ENCODE measurements at places on chromosomes 3 and 15.

DNA sequence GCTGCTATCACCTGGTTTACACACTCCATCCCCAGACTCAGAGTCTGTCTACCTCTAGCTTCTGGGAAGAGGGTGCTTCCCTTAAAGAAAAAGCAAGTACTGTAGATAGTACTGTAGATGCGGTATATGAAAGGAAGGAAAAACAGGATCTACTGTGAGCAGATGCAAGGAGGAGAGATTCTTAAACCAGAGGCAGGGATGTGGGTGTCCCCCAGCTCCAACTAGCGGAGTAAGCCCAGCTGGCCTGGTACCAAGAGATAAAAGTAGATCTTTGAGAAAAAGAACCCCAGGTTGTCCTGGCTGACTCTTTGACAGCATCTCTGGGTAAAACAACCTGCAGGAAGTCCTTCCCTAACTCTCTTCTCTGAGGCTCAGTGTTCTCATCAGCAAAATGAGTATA is 523.7 kb upstream of the PROK2 start:
- DNase-seq = no peak

DNA sequence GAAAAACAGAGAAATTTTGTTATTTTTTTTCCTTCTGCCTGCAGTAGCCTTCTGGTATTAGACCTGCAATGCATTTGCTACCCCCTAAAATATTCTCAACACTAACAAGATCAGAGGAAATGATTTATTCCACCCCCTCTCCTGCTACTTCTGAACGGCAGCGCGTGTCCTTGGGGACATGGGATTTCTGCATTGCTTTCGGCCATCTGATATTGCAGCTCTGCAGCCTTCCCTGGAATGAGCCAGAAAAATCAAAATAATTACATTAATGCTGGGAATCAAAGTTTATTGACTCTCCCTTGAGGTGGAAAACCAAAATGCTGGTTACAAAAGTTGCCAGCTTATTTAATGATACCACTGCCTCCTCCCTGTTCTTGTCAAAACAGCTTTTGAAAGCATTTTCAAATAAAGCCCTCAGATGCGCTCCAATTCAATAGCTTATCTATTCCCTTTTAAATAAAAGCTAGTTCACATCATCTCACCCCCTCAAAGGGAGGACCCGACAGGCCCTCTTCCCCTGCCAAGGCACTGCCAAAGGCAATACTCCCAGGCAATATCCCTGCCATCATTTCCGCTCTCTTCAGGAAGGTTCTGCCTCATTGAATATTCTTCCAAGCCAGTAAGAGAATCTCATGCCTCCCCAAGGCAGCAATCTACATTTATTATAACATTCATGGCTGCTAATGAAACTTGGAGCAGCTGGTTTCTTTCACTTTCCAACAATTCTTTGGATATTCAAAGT is 96.6 kb downstream of the FHIT start:
- no peak for DNase-seq

DNA sequence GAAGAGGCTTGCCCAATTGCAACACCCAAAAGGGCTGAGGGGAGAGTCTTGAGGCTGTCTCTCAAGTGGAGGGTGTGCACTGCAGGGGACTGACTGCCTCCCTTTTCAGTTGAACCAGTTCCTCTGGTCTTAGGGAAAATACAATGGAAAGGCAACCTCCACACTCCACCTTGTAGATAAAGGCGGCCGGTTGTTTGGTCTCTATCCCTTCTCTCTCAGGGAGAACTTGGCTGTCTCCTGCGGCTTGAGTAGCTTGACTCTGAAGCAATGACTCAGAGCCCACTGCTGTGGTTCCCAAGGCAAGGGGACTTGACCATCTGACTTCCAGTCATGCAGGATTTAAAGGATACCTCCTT is 143.2 kb upstream of the UMPS start:
- no peak for DNase-seq

- DNase-seq = no peak
Measured at GRCh38 chr15:64105113-64105704, 9.4 kb downstream of the SNX1 start.

DNA sequence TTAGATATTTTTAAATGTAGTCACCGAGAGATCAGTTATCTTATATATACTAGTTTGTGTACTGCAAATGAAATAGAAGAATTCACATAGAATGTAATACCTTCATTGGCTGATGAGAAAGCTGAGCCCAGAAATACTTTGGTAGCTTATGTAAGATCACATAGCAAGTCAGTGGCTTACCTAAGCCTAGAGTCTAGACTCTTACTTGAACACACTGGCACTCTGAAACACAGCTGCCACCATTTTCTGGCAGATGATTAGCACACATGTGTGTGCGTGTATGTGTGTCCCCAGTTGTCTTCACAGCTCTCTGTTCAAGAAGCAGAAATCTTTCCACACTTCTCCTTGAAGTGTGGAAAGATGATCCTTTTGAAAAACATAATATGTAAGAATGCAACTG is 124.3 kb downstream of the NEO1 start:
- DNase-seq = no peak

DNA sequence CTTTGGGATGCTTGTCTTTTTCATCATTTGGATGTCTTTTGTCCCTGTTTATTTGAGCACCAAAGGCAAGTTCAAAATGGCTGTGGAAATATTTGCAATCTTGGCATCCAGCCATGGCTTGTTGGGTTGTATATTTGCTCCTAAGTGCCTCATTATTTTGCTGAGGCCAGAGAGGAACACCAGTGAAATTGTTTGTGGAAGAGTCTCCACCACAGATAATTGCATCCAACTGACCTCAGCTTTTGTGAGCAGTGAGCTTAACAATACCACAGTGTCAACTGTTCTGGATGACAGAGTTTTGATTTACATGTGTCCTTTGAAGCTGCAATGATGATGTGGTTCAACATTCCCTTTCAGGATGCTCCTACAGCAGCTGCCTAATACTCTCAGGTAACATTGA is 83.0 kb upstream of the KCNAB1 start:
- no peak for DNase-seq

DNA sequence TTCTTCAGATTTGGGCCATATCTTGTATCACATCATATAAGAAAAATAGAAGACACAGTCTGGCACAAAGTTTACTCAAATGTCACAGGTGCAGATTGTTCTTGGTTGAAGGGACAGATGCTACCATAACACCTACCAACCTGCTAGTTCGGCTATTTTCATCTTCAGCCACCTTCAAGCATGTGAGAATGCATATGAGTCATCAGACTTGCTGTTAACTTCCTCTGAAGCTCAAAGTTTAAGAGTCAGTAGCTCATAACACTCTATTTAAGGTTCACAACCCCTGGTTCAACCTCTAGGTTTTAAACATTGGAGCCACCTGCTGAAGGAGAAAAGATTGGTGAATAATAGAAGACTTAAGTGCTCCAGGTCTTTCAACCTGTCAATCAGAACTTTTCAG is 522.8 kb downstream of the NLGN1 start:
- no peak for DNase-seq

GRCh38 chr15:93900476-93901400 is 330.6 kb upstream of the MCTP2 start:
- no peak for DNase-seq

GRCh38 chr3:46632792-46633191 is 20.5 kb downstream of the FAM240A start:
- DNase-seq = no peak

DNA sequence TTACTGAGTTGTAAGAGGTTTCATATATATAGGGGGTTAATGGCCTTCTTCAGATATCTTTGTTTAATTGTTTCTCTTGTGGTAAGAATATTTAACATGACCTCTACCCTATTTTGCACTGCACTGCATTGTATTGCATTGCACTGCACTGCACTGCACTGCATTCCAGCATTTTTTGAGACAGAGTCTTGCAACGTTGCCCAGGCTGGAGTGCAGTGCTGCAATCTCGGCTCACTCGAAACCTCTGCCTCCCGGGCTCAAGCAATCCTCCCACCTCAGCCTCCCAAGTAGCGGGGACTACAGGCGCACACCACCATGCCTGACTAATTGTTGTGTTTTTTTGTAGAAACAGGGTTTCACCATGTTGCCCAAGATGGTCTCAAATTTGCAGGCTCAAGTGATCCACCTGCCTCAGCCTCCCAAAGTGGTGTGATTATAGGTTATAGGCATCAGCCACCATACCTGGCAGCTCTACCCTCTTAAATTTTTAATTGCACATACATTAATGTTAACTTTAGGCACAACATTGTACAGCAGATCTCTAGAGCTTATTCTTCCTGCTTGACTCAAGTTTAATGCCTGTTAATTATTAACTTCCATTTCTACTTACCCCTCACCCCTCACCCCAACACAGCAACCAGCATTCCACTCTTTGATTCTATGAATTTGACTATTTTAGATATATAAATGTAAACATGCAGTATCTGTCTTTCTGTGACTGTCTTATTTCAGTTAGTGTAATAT is 38.4 kb downstream of the NEDD4 start:
- DNase-seq = no peak

DNA sequence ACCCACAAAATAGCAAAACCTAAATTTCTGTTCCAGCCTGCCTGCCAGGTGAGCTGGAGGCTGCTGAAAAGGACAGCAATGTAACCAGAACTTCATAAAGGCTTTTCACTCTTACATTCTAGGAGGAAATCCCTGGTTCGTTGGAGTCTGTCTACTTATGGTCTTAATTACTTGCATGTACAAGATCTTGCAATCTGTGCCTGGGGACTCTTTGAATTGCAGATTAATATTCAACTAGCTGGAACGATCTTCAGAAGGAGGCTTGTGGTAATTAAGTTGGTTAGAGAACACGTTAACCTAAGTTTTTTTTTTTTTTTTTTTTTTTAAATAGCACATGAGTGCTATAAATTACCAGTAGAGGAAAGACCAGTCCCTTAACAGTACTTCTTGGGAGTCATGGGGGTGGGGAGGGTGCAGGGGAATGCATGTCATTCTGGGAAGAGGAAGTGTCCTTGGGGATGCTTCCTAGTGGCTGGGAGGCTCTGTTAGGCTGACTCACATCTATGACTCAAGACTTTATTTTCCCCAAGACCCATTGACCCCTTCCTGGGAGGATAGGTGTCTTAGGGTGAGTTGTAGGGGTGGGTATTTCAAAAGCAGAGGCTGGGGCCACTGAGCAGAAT is 139.8 kb downstream of the RAB11A start:
- no peak for DNase-seq

GRCh38 chr3:36250191-36250590 is 130.1 kb upstream of the STAC start:
- no peak for DNase-seq

- DNase-seq = no peak
Measured at GRCh38 chr3:58514405-58514804, 22.5 kb downstream of the KCTD6 start.

DNA sequence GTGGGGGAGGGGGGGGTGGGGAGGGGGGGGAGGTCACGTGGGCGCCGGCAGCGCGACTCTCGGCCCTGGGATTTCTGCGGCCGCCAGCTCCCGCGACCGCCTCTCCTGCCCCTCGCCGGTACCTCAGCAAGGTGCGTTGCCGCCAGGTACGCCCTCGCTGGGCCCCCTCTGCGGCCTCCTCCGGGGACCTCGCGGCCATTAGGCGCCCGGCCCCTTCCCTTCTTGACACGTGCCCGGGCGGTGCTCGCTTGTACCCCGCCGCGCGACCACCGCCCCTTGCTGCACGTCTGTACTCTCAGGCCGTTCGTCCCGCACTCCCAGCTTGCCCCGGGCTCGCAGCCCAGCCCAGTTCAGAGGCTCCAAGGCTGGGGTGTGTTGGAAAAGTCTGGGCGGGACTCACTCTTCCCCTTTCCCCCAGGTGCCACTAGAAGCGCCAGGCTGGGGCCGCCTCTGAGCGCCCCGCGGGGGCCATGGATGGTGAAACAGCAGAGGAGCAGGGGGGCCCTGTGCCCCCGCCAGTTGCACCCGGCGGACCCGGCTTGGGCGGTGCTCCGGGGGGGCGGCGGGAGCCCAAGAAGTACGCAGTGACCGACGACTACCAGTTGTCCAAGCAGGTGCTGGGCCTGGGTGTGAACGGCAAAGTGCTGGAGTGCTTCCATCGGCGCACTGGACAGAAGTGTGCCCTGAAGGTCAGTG is at the start of gene MAPKAPK3:
TSS of gene MAPKAPK3 (plus strand) at position 56 of the 696 bp plus-strand sequence. CDS start at position 471, 415 bp downstream.
- DNase-seq = no peak

GRCh38 chr3:126439968-126440708 is 35.6 kb downstream of the ZXDC start:
- no peak for DNase-seq

DNA sequence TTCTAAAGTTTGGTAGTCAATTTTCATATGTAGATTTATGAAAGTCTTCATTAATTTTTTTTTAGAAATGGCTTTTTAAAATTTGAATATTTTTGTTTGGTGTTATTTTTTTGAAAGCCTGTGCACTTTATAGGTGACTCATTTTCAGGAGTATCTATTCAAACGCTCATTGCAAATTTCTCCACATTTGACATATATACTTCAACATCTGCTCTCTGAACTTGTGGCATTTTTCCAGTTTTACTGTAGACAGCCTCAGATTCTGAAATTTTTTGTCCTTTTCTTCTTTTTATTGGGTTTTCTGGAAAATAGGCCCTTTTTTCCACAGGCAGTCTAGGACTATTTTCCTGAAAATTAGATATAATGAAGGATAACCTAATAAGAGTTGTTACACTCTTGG is 396.6 kb downstream of the RBMS3 start:
- no peak for DNase-seq

- DNase-seq = no peak
Measured at GRCh38 chr15:77495838-77496596, 75.3 kb downstream of the HMG20A start.

DNA sequence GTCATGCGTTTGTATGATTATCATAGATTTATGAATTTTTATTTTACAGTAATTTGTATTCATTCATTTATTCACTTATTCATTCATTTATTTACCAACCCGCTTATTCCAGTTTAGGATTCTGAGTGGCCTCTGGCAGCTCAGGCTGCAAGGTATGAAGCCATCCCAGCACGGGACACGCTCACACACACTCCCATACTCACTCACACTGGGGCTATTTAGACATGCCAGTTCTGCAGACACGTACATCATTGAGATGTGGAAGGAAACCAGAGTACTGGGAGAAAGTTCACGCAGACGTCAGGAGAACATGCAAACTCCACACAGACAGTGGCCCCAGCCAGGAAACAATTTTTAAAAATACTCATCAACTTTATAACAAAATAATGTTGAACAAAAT is 5.1 kb downstream of the CDIN1 start:
- DNase-seq = no peak

DNA sequence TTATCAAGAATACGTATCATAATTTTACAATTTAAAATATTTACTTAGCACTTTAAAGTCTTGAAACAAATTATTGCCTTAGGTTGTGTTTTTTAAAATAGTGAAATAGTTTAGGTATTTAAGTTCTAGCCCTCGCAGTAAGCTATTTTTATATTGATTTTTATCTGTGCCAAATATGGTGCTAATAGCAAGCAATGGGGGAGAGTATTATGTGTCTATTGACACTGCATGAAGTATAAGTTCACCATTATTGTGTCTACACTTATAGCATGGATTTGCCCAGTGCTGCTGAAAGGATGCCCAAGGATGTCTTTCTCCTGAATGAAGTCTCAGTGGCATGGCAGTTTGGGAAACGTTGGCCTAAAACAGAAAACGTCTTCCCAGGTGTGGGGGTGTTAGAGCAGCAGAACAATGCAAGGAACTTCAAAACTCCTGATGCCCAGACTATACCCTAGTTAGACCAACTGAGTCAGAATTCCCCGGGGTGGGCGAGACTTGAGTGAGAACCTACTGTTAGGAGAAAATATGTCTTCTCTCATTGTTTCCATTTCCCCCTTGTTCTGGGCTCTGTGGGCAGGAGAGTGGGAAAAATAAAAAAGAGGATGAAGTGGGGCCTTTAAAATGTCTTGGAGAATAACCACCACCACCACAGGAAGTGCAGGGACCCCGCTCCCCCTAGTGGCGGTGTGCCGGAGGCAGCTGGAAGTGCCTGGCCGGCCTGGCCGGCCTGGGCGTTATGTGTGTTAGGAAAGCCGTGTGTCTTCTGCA is 104.2 kb upstream of the SLC7A14 start:
- DNase-seq = no peak

GRCh38 chr15:51328926-51329325 is 9.5 kb downstream of the CYP19A1 start:
- no peak for DNase-seq

Data from HS-5 (cell line).